ENCODE measurements at places on chromosomes 16 and 17.

DNA sequence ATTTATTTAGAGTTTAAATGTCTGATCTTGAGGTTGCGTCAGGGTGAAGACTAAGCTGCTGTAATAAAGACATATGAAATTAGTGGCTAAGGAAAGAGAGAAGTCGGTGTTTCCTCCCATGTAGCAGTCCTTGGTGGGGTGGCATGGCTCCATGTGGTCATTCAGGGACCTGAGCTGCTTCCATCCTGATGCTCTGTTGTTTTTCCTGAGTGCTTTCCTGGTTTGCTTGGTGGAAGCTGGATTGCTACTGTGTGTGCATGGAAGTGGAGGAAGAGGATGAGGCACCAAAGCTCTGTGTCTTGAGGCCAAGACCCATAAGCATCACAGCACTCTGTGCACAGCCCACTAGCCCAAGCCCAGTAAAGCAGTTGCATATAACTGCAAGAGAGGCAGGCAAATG is 241.8 kb upstream of the CACNG5 start:
- DNase-seq = no peak

DNA sequence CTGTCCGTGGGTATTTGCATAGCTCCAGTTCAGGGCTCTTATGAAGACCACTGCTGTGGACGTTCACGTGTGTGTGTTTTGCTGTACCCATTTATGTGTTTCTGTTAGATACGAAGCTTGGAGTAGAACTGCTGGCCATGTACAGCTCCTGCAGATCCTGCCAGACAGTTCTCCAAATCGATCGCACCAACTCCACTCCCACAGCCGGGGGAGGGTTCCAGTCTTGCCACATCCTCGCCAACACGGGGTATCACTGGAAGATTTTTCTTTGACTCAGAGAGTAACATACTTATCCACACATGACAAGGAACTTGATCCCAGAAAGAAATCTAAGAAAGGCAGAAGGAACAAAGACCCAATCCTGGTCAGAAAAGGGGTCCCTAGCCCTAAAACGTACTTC is 37.4 kb downstream of the TMEM186 start:
- no peak for DNase-seq

- no peak for DNase-seq
Measured at GRCh38 chr17:60832151-60832585, 154.5 kb downstream of the BCAS3 start.

- DNase-seq = no peak
Measured at GRCh38 chr17:32103476-32104113, 38.7 kb upstream of the RHOT1 start.

DNA sequence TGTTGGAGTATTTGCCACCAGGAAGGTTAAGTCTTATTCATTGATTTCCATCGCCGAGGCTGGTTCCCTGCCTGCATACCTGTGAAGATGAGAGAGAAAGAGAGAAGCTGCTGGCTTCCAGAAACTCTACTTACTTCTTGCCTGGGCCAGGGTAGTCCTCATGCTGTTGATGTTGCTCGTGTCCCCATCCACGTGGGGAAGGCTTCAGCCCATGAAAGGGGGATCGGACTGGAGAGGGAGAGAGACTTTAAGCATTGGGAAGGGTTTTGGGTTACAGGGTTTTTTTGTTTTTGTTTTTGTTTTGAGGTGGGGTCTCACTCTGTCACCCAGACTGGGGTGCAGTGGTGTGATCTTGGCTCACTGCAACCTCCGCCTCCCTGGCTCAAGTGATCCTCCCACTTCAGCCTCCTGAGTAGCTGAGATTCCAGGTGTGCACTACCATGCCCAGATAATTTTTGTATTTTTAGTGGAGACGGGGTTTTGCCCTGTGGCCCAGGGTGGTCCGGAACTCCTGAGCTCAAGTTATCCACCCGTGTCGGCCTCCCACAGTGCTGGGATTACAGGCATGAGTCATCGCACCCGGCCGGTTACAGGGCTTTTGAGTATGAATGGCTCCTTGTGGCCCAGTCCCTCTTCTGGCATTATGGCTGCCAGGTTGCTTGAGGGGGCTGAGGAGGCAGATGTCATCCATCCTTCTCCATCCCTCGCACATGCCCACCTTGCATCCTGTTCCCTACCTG is 26.6 kb downstream of the ITGB3 start:
- no peak for DNase-seq

DNA sequence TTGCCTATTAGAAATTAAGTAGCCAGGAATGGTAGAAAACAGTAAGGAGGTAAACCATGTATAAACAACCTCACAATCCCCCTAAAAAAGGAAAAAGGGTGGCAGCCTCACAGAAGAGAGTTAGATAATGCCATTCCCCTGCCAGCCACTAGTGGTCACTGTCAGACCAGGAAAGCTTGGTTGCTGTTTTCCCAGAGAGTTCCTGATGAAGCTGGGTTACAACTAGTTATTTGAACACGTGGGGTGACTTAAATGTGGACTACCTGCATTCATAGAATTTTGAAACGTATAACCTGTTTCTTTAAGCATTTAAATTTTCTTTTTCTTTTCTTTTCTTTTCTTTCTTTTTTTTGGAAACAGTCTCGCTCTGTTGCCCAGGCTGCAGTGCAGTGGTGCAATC is 5.8 kb downstream of the GPRC5C start:
- no peak for DNase-seq
